H4 (cell line): ENCODE measurements at places on chromosomes 2 and 18. TPM values are rescaled to one million over a fixed set of nuclear protein-coding genes. Genes with fewer than 3 reads are reported as not detected.

GYPC gene
- total RNA-seq: 72.3 and 84.6 TPM in 2 replicates

GLI2 gene
- total RNA-seq: 1.9 and 2.0 TPM in 2 replicates

DNA sequence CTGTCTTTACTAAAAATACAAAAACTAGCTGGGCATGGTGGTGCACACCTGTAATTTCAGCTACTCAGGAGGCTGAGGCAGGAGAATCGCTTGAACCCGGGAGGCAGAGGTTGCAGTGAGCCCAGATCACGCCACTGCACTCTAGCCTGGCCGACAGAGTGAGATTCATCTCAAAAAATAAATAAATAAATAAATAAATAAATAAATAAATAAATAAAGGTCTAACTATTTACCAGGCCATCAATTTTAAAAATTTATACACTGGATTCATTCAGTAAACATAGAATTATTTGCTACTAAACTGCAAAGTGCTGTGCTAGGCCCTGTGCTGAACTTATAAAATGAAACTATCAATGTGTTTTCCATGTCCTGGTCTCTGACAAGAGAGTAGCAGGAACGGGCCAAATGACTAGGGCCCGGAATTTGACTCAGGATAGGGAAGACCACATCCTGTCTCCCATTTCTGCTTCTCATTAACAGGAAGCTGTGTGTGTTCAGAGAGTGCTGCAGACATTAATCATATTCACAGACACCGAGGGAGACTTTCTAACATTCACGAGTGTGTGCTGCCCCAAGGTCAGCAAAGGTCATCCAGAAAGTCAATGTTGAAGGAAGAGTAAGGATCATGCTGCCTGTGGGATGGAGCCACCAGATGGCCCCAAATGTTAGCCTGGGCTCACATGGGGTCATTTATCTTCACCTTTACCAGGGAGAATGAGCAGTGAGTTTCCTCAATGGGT, 95.8 kb downstream of the SPP2 start:
- DNase-seq: peak; percentile 81

DNA sequence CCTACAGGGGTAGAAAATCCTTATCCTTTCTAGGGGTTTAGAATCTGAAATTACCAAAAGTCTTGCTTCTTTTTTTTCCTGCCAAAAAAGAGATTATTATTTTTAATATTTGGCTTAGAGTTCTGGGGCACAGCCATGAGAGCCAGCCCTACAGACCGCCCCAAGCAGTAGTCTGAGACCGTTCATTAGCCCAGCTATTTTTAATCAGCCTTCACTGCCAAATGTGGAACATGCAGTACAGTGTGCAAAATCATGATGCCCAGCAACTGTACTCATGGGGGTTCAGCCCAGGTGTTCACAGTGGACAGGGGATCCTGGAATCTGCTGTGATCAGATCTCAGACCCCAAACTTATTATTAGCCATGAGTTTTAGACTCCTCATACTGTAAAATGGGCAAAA, 60.4 kb downstream of the GRB14 start:
- no peak for DNase-seq

DNA sequence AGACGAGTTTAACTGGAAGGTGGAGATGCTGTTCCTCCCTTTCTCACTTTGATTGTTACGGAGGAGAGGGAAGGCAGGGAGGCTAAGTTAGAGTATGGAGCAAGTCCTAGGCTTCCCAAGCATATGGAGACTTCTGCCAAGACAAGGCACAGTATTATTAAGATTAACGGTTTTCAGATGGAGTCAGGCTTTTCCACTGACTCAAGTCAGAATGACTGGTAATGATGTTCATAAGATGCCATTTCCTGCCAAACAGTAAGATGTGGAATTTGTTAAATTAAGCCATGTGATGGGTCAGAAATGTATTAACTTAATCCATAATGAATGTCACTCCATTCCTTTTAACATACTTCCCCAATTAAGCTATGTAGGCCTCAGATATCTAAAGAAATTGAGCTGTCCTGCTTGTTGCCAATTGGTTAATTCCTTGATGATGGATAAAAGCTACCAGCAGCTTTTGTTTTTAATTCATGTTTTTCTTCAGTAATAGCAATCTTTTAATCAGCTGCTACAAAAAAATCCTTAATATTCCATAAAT, 383.7 kb downstream of the ZNF521 start:
- DNase-seq: no peak

PGAP1 gene
- total RNA-seq: 1.4 and 1.6 TPM in 2 replicates

TUBA4B gene
- not detected in 2 replicates for total RNA-seq
